Endothelial cell (in vitro differentiated cells): ENCODE measurements at places on chromosomes 1 and 21.

GRCh38 chr1:81556968-81557367, 243.8 kb upstream of the ADGRL2 start:
- no peak for DNase-seq

GRCh38 chr1:18956193-18957135, at the start of gene IFFO2:
IFFO2 (minus strand) TSS chr1:18956676; CDS start chr1:18956332, 344 bp downstream.
- DNase-seq: peak; percentile 98

GRCh38 chr21:26131554-26131953, 39.0 kb downstream of the APP start:
- DNase-seq: no peak

- no peak for DNase-seq
Measured at GRCh38 chr1:40633523-40633922, 32.0 kb downstream of the RIMS3 start.

GRCh38 chr1:203127666-203128430, at the start of gene ADORA1:
ADORA1 (plus strand) TSS chr1:203127726; CDS start chr1:203128842, 1,116 bp downstream.
- peak; percentile 69 for DNase-seq
